Inflammatory macrophage (primary cell): ENCODE measurements at places on chromosomes 7 and 10.
A peak's percentile ranks its signal among the peaks of the same experiment; 100 is the strongest.

DNA sequence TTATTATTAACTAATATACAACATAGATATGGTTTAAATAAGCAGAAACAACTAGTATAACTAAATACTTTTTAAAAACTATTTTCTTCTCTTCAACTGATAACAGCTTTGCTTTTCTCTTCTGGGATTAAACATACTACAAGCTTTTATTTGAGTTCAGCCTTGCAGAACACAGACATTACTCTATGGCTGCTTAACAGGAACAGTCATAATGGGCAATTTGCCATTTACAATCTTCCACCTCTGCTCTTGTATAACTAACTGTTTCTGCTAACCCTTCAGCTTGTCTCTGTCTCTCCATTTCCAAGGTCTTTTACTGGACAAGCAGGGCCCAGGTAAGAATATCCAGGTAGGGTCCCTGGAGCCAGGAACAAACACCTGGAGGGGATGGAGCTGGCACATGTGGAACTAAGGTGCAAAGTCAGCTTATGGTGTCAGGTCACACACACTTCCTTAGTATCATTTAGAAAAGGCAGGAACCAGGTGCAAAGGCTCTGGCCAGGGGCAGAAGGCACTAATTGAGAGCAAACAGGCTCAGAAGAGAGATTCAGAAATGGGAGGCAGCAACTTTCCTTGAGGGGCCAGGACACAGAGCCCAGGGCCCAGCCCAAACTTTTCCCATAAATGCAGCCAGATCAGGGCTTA lies 93.1 kb downstream of the STRA8 start:
- no peak for DNase-seq

- DNase-seq, result no peak
Measured at GRCh38 chr7:68279827-68280400, 1283.3 kb downstream of the TYW1 start.

DNA sequence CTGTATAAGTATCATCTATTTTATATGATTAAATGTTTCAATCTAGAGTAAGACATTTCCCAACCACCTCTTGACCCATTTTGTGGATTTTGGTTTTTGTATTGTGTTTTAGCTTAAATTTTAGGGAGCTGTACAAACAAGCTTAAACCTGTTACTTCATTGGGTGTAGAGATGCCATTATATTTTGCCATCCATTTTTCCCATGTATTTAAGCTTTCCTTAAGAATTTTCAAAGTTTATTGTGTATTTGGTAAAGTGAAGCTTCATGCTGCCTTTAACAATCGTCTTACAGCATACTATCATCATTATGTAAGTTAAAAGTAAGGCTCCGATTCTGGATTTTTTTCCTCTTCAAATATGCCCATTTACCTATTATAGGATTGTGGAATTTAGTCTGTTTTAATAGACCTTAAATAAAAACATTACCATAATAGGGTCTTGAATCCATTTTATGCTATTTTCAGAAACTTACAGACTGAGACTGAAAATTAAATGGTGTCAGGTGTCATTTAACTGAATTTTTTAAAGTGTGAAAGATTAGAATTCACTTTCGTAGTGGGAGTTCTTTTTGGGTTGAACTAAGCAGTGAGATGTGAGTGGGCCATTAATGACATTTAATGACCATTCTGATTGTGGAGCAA lies 2.2 kb downstream of the KMT2E start:
- no peak for DNase-seq

DNA sequence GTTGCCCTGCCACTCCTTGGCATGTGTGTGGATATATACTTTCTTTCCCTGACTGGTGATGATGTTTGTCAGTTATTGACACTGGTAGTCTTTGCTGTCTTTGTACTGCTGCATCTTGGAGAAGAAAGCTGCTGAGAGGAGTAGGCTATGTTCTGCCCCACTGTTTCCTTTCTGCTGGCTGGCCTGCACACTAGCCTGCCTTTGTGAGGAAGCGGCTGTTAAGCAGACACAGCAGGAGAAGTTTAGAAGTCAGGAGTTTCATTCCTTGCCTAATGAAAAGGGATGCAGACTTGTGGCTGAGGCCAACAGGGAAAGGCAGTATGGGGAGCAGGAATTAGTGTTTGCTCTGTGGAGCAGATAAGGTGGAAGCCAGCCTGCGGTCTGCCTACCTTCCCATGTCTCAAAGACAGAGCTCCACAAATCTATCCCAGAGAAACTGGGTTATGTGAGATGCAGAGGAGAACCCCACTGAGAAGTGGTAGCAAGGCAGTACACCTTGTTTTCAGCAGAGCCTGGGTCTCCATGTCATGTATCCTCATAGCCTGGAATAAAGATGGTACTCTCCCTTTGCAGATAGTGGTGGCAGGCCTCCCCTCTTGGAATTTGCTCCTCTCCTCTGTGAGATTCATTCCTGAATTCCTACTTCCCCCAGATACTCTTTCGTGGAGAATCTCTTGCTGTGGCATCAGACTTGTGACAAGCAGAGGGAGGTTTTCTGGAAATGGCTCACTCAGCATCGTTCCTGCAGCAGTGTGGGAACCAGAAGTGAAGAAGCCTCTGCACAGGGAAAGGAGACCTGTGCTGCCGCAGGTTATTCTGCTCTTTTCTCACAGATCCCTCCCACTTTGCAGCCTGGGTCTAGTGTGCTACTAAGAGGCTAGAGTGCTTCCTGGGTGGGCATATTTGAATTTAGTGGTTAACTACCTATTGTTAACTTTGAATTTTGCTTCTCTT lies 130.2 kb downstream of the LRRC4 start:
- no peak for DNase-seq

GRCh38 chr7:128376077-128376476 lies 14.6 kb upstream of the PRRT4 start:
- DNase-seq, result no peak

DNA sequence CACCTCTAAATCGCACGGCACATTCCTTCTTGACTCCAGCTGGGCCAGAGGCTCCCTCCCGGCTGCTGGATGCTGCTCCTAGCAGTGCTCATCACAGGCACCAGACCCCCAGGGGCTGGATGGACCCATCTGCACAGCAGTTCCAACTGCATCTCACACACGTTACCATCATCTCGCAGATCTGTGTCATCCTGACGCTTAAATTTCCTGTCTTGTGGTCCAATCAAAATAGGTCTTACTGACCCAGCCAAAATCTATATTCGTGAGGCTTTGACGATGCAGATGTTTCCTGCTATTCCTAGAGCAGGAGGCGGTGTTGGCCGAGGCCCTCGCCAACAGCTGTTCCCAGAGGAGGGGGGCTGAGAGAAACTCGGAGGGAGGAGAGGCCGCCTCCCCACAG lies 108.0 kb downstream of the MKI67 start:
- no peak for DNase-seq

GRCh38 chr10:105921348-105921747 lies 1243.2 kb downstream of the SORCS1 start:
- no peak for DNase-seq

DNA sequence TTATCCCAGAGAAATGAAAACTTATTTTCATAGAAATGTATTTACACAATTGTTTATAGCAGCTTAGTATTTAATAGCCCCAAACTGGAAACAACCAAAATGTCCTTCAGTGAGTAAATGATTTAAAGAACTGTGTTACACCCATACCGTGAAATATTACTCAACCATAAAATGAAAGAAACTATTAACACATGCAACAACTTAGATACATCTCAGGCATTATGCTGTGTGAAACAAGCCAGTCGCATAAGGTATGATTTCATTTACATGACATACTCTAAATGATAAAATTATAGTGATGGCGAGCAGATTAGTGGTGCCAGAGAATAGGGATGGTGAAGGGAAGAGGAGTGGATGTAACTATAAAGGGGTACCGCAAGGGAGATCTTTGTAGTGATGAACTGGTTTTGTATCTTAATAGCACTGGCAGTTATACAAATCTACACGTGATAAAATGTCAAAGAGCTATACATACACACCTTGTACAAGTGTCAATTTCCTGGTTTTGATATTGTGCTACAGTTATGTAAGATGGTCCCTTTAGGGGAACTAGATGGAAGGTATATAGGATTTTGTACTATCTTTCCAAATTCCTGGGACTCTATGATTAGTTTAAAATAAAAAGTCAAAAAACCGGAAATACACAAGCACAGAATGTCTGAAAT lies 40.5 kb downstream of the MACC1 start:
- DNase-seq, result no peak

- DNase-seq, result no peak
Measured at GRCh38 chr7:51260516-51260915, 56.1 kb downstream of the COBL start.

DNA sequence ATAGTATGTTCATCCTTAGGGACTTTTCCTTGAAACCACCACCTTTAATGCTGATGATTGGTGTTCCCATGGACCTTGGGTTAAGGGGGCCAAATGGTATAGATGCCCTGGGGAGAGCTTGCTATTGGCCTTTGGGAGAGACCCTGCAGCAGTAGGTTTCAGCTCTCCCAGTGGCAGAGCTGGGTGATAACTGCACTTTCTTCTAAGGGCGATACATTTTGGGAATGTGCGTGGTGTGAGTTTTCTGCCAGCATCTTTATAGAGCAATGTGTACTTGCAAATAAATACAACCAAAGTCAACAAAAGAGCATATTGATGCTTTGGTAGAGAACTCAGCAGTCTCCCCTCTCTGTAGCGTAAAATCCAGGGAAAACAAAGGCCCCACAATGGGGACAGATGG lies 404.1 kb downstream of the PAXIP1 start:
- DNase-seq, result no peak

- no peak for DNase-seq
Measured at GRCh38 chr10:114957673-114958072, 19.7 kb downstream of the TRUB1 start.

GRCh38 chr7:77456696-77457095 lies 40.5 kb upstream of the GSAP start:
- DNase-seq, result peak; percentile 15

DNA sequence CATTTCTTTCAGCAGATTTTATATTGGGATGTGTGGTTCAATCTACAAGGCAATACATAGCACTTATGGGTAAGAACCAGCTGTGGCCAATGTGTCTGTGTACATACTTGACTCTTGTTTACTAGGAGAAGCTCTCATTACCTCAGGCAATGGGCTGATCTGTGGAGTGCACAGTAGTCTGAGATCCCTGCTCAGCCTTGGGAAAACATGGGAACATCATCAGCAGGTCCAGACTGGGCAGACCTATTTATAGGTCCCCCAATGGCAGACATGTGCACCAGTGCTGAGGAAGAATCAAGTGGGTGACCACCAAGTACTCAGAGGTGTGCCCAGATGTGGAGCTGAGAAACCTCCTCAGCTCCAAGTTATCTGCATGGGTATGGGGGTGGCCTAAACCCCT lies 349.7 kb downstream of the KIF20B start:
- DNase-seq, result no peak

DNA sequence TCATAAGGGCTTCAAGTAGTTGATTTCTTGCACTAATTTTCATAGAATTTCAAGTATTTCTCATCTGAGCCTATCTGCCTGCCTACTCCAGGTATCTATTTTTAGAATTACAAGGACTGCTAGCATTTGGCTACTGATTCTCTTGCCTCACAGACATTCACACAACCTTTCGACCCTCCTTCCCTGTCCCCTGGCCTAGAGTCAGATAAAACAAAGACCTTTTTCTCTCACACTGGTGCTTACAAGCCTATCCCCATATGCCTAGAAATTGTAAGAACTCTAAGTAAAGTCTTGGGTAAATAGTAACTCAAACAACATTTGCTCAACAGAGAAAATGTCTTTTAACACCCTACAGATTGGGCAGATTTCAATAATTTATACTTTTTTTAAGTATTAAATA lies 6.3 kb downstream of the GPAM start:
- DNase-seq, result no peak

DNA sequence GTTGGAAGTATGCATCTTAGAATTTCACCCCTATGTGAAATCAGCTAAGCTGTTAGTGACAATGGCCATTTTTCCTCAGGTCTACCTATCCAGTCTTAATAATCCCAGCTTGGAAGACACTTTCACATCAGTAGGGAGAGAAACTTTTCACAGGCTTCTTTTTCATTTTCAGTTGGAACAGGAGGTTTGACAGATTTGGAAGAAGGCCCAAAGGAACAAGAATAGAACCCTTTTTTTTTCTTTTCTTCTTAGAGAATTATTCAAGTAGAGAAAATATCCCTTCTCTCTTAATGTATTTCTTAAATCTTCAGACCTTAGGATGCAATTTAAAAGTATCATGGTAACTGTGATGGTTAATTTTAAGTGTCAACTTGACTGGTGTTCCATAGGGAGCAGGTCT lies 410.5 kb upstream of the C7orf33 start:
- no peak for DNase-seq

- no peak for DNase-seq
Measured at GRCh38 chr10:84921701-84922100, 593.3 kb downstream of the CCSER2 start.

DNA sequence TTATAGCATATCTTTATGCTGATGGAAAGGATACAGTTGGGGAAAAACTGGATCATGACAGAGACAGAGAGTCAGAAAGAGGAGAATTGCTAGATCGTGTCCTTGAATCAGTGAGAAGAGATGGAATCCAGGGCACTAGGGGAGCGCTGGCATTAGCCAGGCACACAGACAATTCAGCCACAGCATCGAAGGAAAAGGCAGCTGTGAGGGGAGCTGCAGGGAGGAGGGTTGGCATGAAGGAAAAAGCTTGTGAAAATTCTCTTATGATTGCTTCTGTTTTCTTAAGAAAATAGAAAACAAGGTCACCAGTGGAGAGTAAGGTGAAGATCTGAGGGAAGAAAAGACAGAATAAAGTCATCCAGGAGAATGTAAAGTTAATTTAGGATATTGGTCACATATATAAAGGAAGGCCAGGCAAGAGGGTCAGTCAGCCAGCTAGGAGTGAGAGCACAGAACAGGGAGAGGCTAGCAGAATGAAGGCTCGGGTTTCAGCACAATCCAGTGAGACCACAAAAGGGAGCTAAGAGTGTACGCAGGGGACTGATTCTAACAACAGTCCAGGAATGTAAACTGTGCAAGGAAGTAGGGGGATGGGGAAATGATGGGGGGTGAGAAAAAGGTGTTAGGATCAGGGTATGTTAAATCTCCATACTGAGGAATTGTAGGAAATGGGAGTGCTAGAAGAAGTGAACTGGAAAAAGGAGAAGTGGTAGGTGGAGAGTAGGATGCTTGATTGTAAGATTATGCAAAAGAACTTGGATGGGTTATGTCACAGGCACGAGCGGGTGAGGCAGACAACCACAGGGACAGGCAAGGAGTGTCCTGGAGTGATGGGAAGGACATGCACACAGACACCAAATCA lies 112.0 kb downstream of the RNF32 start:
- peak; percentile 74 for DNase-seq

DNA sequence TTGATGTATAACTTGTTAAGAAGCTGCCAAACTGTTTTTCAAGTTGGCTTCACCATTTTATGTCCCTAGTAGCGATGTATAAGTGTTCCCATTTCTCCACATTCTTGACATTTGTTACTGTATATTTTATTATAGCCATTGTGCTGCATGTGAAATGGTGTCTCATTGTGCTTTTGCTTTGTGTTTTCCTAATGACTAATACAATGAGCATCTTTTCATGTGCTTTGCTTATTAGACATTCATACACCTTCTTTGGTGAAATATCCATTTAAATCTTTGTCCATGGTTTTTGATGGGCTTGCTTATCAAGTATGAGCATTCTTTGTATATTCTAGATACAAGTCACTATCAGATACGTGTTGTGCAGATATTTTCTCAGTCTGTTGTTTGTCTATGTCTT lies 203.0 kb downstream of the CCSER2 start:
- no peak for DNase-seq

GRCh38 chr10:102451105-102451969 lies at the start of gene C10orf95:
C10orf95 (minus strand) TSS chr10:102451543; CDS start chr10:102451093, 450 bp downstream.
- DNase-seq, result no peak

- DNase-seq, result no peak
Measured at GRCh38 chr7:134654104-134654775, 7.6 kb downstream of the BPGM start.
